COR-L47 (cell line): ENCODE measurements at places on chromosomes 4 and X.

DNA sequence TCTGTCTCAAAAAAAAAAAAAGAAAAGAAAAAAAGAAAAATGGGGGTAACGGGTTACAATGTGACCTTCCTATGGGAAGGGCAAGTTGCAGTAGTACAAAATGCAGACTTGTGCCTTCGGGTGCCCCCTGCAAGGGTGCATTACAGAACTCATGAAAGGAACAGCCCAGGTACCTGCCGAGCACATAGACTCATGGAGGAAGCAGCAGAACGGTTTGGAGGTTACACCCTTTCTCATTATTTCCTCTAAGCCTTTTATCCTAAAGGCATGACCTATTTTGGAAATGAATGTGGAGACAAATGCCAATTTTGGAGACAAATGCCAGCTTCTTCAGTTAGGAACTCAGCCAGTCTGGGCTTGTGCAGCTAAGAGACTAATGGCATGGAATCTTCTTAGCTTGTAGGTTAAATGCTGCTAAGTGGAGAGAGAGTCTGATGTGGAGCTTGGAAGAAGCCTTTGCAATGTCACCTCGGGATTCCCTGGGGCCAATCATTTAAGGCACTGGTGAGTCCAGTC lies 44.1 kb upstream of the PRKX start:
- no peak for DNase-seq

DNA sequence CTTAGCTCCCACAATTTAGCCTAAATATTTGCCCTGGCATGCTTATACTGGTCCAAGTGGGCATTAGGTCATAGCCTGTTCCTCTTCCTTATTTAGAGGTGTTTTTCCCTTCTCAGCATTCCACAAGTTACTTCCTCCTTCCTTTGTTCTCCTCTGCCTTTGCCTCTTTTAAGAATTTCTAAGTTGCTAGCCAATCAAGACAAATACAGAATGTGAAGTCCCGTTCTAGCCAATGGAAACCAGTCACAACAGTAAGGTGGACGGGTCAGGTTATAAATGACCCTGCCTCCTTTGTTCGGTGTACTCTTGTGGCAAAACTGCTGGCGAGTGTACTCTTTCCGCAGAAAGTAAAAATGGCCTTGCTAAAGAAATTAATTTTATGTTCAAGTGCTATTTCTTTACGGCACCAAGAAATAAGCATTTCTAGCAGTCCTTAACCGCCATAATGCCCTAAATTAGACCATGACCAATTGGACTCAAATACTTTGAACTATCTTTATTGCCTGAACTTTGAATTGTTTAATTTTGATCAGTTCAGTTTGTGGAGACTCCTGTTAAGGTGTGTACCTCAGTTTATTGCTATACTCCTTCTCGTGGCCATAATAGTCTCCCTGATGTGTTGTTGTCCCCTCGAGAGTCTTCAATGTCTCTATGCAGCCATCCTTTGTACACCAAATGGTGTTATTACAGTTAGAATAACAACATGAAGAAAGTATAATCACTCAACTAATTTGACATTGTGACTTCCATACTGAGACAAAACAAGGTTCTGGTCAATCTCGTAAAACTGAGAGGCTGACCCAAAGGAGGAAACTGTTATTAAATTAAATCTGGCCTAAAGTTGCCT lies 1.6 kb upstream of the HADH start:
- no peak for DNase-seq

- DNase-seq = no peak
Observed at GRCh38 chr4:88106205-88106604, 52.2 kb downstream of the ABCG2 start.

GRCh38 chr4:114400531-114400930 lies 198.1 kb upstream of the UGT8 start:
- DNase-seq = no peak

DNA sequence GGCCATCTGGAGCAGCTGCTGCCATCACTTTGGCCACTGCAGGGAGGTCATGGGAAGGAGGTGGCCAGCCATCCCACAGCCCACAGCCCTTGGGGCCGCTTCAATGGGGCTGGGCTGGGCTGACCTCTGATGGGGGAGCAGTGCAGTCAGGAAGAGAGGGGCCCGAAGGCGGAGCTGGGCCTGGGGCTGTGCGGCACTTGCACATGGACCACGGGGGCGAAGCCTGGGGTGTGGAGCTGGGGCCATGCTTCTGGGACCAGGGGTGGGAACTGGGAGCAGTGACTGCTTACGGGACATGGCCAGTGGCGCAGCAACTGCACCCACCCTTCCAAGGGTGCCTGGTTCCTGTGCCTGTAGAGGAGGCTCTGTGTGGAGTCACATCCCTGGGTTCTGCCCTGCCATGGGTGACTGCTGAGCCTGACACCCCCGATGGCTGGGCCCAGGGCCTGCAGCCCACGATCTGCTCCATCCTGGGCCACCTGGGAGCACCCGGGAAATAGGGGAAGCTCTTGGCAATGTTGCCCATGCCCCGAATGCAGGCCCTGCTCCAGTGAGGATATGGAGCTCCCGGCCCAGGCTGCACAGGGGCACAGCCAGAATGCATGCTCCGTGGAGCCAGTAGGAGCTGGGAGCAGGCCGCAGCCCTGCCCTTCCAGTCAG lies 22.4 kb upstream of the SULT1B1 start:
- DNase-seq = no peak

- no peak for DNase-seq
Observed at GRCh38 chr4:137421796-137422195, 110.5 kb downstream of the PCDH18 start.

- DNase-seq = no peak
Observed at GRCh38 chr4:159019356-159019755, 83.5 kb upstream of the RAPGEF2 start.

GRCh38 chr4:183797445-183798300 lies 107.4 kb upstream of the STOX2 start:
- DNase-seq = peak; percentile 17

DNA sequence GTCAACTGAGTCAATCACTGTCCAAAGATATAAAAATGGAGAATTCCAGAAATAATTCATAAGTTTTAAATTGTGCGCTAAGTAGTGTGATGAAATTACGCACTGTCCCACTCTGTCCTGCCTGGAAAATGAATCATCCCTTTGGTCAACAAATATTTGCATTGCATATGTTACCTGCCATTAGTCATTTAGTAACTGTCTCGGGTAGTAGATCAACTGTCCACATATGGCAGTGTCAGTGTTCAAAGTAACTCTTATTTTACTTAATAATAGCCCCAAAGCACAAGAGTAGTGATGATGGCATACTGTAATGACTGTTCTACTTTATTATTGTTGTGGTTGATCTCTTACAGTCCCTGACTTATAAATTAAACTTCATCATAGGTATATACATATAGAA lies 3.4 kb downstream of the YTHDC1 start:
- DNase-seq = no peak

DNA sequence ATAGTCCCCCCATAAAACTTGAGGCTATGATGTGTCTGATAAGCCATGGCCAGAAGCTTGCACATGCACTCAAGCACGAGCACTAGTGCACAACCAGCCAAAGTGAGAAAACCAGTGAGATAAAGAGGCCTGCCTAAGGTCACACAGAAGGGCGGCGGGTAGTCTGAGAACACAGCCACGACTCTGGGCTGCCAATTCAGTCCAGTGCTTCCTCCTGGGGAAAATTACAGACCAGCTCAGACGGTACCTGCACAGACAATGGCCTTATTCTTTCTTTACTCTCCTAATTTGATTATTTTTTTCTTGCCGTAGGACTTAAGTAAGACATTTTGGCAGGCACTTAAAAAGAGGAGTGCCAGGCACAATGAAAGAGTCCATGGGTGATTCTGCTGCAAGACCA lies 533.2 kb upstream of the FAT1 start:
- no peak for DNase-seq

DNA sequence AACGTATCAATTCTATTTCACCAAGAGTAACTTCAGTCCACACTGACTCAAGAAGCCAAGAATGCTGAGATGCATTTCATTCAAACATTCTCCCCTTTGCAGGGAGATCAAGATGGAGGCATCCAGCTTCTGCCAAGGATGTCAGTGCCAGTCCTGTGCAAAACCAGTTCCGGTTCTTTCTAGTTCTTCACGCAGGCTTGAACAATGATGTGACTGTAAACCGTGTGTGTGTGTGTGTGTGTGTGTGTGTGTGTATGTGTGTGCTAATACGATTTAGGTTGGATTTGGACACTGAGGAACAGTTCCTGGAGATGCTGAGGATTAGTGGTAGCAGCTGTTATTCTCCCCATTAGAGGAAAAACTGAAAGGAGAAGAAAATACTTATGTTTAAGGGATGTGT lies at the start of gene REELD1:
Gene REELD1 (plus strand): TSS at position 301 of the 400 bp plus-strand sequence. CDS start 2,415 bp downstream, outside the sequence.
- DNase-seq = no peak
